NCI-H526 (cell line): ENCODE measurements at places on chromosomes 16 and 17.

- no peak for DNase-seq
These were observed 12.3 kb upstream of the RAI1 start for GRCh38 chr17:17668775-17669579.

DNA sequence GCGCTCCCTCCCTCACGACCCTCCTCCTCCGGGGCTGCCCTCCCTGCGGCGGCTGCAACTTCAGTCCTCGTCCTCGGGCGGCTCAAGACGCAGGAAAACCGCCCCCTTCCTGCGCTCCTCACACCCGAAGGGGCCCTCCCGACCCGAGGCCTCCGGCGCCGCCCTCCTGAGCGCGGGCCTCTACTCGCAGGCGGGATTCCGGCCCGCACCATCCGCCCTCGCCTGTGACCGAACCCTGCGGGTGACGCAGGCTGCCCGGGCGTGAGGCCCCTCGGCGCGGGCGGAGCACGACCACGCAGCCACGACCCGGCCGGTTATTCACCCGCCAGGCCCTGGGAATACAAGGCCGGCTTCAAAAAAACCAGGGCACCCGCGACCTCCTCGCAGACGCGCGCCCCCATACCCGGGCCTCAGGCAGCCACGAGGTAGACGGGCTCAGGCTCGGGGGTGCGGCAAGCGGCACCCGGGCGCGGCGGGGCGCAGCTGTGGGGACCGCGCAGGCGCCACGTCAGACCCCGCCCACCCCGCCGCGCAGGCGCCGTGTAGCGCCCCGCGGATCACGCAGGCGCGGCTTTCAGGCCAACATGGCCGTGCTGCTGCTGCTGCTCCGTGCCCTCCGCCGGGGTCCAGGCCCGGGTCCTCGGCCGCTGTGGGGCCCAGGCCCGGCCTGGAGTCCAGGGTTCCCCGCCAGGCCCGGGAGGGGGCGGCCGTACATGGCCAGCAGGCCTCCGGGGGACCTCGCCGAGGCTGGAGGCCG is at the start of gene SPG7:
SPG7 (plus strand) TSS at position 570 of the 757 bp plus-strand sequence; CDS start at position 585, 15 bp downstream.
- DNase-seq = peak; percentile 6

- no peak for DNase-seq
These were observed 384.6 kb downstream of the CNTNAP4 start for GRCh38 chr16:76661691-76662235.

DNA sequence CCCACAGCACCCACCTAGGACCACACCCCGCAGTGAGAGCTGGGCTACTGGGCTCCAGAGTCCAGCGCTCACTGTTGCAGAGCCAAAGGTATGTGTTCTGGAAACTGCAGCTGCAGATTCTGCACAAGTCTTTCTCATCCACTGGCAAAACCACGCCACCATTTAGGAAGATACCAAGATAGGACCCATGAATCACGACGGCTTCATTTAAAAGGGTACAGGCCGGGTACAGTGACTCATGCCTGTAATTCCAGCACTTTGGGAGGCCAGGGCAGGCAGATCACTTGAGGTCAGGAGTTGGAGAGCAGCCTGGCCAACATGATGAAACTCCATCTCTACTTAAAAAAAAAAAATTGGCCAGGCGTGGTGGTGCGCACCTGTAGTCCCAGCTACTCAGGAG is 18.8 kb downstream of the FOXF1 start:
- no peak for DNase-seq

GRCh38 chr16:11801481-11802021 is 4.5 kb upstream of the ZC3H7A start:
- no peak for DNase-seq

- DNase-seq = no peak
These were observed 230.9 kb downstream of the MRTFB start for GRCh38 chr16:14302031-14302398.

DNA sequence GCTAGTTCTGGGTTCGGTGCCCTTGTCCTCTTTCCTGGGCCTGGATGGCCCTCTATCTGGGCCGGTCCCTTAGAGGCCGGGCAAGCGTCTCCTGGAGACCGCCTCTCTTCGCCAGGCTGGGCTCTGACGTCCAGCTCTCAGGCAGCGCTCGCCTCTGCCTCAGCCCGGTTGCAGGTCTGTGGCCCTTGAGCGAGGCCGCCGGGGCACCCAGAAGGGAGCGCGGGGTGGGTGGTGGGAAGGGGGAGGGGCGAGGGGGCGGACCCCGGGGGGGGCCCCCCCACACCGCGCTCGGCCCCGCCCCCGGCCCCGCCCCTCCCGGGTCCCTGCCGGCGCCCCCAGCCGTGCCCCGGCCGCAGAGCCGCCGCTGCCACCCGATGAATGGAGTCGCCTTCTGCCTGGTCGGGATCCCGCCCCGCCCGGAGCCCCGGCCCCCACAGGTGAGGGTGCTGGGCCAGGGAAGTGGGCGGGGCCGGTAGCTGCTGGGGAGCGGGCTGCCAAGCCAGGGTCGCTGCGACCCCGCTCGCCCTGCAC is at the start of gene ARHGAP23:
ARHGAP23 (plus strand) TSS at position 353 of the 531 bp plus-strand sequence; CDS start at position 375, 22 bp downstream.
- peak; percentile 72 for DNase-seq

DNA sequence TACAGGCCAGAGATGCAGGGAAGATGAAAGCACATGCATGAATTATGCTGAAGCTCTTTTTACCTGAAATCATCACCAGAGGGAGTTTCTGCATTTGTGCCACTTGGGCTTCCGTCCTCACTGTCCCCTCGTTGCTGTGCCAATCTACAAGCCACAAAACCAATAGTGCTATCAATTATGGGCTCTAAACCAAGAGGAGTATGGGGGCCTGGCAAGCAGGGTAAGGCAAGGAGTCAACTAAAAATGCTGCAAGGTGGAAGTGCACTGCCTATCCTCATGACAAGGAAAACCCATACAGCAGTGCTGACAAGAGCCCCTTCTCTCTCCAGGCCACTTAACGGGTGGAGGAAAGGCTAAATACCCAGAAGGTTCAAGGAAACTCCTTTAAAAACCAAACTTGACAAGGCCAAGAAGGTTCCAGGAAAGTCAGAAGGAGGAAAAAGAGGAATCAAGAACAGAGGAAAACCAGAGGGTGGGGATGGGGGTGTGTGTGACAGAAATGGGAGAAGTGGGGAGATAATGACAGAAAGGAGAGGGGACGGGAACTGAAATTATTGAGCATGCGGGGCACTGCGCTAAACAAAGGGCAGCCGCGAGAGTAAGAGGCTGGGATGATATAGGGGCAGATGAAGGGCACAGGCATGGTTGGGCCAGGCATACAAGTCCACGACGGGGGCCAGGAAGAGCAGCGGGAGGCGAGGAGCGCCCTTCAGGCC is 674 bp downstream of the C17orf75 start:
- peak; percentile 23 for DNase-seq

DNA sequence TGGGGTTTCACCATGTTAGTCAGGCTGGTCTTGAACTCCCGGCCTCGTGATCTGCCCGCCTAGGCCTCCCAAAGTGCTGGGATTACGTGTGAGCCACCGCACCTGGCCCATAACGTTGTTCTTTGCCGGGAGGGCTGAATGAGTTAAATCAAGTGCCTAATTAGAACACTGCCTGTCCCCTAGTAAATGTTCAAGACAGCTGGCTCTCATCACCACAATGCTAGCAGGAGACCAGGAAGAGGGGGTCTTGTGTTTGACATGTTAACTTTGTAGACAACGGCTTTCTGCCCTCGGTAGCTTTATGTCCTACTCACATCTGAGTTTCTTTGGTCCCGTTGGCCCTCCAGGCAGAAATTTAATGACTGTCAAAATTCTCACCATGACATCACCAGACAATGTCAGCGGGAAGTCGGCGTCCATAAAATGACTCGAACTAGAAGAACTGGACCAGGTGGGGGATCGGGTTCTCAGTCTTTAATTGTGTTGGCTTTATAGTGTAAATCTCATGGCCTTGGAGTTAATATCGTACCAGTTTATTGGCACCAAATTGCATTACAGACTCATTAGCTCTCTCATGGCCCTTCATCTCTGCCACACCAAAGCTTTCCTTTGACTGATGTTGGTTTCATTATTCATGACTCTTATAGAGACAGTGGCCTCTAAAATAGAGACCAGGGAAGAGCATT is 11.4 kb upstream of the ITPRIPL2 start:
- no peak for DNase-seq

DNA sequence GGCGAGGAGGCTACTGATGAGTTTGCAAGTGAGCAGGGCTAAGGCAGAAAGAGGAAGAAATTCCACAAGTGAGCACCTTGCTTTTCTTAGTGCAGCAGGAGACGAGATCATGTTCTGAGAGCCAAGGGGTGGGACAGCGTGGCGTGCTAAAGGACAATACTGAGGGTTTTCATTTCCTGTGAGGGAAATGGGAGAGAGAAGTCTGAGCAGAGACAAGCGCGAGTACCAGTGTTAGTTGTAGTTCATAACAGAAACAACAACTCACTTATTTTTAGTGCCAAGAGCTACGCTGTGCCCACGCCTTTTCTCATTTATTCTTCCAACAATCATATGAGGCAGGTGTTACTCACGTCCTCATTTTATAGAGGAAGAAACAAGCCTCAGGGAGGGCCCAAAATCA is 2.3 kb downstream of the SPACA3 start:
- DNase-seq = no peak

DNA sequence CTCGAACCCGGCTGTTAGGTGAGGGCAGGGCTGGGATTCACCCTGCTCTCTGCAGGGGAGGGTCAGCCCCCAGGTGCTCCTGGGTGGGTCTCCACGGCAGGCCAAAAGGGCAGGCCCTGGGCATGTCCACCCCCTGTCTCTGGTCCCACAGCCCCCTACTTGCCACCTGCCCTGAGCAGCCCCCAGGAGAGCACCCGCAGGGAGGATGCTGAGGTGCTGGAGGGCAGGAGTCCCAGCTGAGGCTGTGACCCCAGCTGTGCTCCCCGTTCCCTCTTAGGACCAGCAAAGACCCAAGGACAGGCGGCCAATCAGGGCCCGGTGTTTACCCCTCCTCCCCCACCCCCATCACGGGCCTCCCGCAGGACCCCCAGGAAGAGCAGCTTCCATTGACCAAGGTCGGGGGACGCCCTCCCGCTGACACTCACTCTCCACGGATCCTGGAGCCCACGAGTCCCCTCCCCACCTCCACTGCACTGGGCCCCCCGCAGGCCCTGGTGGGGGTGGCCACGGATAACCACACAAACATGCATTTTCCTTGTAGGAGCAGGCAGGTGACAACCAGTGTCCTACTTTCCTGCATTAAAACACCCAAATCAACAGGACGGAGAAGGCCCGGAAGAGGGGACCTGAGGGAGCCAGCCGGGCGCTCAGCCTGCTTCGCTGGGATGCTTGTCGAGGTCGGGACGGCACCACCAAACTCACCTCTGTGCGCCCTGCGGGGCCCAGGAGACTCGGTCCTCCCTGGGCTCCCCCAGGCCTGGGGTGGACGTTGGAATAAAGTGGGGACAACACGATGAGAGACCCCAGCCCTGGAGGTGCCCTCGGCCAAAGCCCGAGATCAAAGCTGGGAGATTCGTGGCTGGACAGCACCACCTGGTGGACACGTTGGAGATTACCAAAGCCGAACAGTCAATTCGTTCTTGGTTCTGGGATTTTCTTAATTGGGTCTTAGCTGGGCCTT is 22.5 kb upstream of the ENPP7 start:
- DNase-seq = peak; percentile 65

DNA sequence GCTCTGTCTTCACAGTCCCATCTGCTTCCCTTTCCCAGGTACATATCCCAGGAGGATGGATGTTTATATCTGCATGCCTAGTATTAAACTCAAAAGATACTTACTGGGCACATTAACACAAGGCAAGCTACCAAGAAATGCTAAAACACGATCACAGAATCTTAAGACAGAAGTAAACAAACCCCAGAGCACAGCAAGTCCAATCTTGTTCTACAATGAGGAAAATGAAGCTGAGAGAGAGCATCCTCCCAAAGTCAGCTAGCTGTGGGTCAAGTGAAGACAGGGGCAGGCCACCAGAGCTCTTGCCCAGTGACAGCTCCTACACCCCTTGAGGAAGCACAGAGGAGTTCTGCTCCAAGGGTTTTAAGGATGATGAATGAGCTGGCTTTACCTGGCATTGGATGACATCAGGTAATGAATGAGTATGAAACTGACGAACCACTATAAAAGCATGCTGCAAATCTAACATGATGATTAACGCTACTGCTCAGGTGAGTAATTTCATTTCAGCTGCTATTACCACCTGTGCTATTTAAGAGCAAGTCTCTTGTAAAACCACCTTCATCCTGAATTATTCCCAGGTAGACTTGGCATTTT is 20.3 kb downstream of the XPO6 start:
- no peak for DNase-seq

- no peak for DNase-seq
These were observed 151.6 kb downstream of the SOCS1 start for GRCh38 chr16:11104168-11105037.

- DNase-seq = no peak
These were observed 1.3 kb downstream of the CAVIN1 start for GRCh38 chr17:42421507-42422338.

DNA sequence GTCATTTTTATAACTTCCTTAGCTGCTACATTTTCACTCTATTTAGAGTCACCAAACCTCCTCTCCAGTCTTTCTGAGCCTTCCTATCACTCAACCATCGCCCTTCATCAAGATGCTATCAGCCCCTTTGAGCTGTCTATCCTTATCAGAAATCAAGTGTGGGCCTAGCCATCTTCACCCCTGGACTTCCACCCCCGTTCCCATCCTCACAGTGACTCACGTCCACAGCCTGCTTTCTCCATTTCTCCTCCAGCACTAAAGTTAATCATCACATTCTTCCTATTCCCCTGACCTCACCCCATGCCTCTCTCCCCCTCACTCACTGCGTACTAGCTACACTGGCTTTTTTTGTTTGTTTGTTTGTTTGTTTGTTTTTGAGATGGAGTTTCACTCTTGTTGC is 2.4 kb upstream of the TEKT3 start:
- DNase-seq = no peak

- peak; percentile 93 for DNase-seq
These were observed 25.1 kb upstream of the FOXK2 start for GRCh38 chr17:82494236-82495055.

DNA sequence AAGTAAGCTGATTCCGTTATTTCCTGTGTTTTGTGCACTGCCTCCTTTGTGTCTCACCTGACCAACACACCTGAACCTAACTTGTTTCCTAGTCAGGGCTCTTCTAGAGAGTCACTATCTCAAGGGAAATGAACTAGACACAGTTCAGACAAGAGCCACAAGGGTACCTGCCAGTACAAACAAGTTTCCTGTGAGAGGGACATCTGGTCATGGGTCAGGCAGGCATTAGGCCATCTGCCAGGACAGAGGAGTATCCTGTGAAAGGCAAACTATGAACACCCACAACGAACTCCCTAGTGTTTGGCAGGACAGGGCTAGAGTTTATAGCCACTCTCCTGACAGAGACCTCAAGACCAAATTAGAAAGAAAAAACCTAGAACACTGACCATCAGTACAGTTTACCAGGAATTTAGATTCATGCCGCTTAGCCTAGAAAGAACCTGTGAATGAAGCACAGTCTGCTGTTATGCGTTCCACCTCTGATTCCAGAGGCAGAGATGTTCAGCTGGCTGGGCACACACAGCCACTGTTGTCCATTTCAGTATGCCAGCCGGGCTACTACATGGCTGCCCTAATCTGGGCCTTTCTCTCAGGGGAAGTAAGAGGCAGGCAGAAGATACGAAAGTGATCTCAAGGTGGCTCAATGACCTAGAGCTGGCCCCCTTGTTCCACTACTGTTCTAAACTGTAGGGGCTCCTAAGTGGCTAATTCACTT is 20.7 kb upstream of the GLG1 start:
- DNase-seq = no peak

GRCh38 chr16:28829747-28830146 is 6.9 kb downstream of the ATXN2L start:
- no peak for DNase-seq
